Adrenal gland (tissue), 19 donors: ENCODE measurements at places on chromosomes 6 and 20. TPM values are rescaled to one million over a fixed set of nuclear protein-coding genes. Genes with fewer than 3 reads are reported as not detected.

Gene CHRNA4
- not detected for total RNA-seq

Gene BPIFB1
- not detected for total RNA-seq

DNA sequence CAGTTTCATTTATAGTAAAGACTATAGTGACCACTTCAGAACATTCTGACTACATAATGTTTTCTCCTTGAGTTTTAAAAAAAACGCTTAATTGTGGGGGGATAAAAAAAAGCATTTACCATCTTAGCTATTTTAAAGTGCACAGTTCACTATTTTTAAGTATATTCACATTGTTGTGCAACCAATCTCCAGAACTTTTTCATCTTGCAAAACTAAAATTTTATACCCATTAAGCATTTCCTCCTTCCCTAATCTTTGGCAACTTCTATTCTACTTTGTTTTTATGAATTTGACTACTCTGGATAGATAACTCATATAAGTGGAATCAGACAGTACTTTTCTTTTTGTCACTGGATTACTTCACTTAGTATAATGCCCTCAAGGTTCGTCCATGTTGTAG is 62.3 kb downstream of the FKBP5 start:
- H3K36me3 ChIP-seq = peaks cover 47% of the 10 kb centered on the region
- no peak overlapping the region for H3K27ac ChIP-seq
- H3K4me3 ChIP-seq = no peak overlapping the region

DNA sequence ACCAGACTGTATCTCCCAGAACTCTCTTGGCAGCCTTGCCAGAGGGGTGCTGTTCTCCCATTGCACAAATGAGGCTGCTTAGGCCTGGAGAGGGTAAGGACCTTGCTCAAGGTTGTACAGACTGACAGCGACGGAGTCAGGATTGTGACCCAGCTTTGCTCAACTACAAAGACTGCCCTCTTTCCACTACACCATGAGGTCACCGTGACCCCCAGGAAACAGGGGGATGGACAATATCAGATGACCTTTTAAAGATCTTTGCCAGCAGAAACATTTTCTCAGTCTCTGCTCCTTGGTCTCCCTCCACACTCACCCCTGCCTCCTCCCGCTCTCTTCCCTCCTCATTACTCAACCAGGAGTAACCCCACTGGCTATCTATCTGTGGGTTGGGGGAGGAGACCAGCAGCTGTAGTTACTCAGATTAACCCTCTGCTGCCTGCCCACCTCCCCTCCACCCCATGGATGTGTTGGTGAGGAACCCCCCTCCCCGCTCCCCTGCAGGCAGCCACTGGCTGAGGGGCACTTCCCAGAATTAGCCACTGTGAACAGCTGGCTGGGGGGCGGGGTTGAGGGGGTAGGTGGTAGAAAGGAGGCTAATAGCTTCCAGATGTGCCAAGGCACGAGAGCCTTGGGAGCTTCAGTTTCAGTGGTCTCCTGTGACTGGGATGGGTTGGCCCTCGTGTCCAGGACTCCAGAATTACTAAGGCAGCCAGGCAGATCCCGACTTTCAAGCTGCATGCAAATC is 26.9 kb upstream of the MRPS18A start:
- H3K4me1 ChIP-seq = peaks cover 5% of the 10 kb centered on the region
- H3K27ac ChIP-seq = no peak overlapping the region
- H3K36me3 ChIP-seq = no peaks in the 10 kb centered on the region
- no peaks in the 10 kb centered on the region for H3K27me3 ChIP-seq
- H3K4me3 ChIP-seq = no peak overlapping the region

DNA sequence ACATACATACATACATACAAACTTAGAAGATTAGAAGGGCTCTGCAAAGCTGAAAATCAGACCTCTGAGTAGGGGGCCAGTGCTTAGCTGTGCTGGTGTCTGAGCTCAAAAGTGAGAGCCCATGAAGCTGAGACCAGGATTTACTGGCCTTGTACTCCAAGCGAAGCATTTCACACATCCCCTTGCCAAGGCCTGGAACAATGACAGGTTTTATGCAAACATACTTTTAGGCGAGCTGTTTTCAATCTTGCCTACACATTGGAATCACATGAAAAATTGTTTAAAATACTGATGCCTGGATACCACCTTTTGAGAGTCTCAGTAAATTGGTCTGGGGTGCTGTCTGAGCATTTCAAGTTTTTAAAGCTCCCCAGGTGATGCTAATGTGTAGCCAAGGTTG is 80.9 kb upstream of the SRSF6 start:
- DNase-seq = no peak
- H3K4me3 ChIP-seq = no peak overlapping the region
- H3K27me3 ChIP-seq = no peaks in the 10 kb centered on the region

- no peaks in the 10 kb centered on the region for H3K36me3 ChIP-seq
- no peaks in the 10 kb centered on the region for H3K27me3 ChIP-seq
- H3K4me3 ChIP-seq = no peak overlapping the region
- no peak overlapping the region for H3K27ac ChIP-seq
- H3K4me1 ChIP-seq = peaks cover 5% of the 10 kb centered on the region
Observed at GRCh38 chr6:81565071-81565470, 187.4 kb downstream of the TENT5A start.

GRCh38 chr6:43338243-43338642 is 29.6 kb upstream of the CRIP3 start:
- no peak for DNase-seq
- H3K4me1 ChIP-seq = no peaks in the 10 kb centered on the region
- H3K36me3 ChIP-seq = peaks cover 55% of the 10 kb centered on the region
- H3K4me3 ChIP-seq = no peak overlapping the region

DNA sequence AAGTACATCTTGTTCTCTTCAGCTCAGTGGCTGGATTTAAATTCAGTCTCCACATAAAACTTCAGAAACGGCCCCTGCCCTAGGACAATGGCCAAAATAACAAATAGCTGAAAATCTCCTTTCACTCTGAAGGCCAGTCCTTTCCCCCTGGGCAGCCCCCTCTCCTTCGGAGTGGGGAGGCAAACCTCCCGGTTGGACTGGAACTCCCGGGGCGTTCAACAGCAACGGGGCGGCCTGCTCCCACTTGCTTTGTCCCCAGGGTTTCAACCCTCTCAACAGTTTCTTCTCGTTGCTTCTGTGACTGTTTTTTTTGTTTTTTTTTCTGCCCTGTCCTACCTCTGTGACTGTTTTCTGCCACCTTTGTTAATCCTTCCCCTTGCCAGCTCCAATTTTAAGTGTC is 102.6 kb upstream of the DUSP22 start:
- H3K27ac ChIP-seq = no peak overlapping the region
- no peak overlapping the region for H3K4me3 ChIP-seq
- DNase-seq = no peak
- H3K36me3 ChIP-seq = no peaks in the 10 kb centered on the region

DNA sequence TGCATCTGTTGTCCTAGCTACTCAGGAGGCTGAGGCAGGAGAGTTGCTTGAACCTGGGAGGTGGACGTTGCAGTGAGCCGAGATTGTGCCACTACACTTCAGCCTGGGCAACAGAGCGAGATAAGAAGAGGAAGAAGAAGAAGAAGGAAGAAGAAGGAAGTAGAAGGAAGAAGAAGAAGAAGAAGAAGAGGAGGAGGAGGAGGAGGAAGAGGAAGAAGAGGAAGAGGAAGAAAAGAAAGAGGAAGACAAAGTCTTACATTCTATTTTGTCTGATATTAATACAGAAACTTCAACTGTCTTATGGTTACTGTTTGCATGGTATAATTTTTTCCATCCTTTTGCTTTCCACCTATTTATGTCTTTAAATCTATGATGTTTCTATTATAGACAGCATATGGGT is 7.2 kb upstream of the NELFCD start:
- H3K36me3 ChIP-seq = no peaks in the 10 kb centered on the region
- no peaks in the 10 kb centered on the region for H3K4me1 ChIP-seq
- no peak overlapping the region for H3K4me3 ChIP-seq
- no peak for DNase-seq

Gene PSMB1
- 177 TPM for total RNA-seq

- peaks cover 35% of the 10 kb centered on the region for H3K4me1 ChIP-seq
- H3K36me3 ChIP-seq = no peaks in the 10 kb centered on the region
- no peak overlapping the region for H3K4me3 ChIP-seq
- no peak for DNase-seq
- H3K27ac ChIP-seq = no peak overlapping the region
Observed at GRCh38 chr6:140046016-140046632, 671.7 kb upstream of the CITED2 start.

GRCh38 chr6:69578361-69578890 is 218.4 kb downstream of the LMBRD1 start:
- H3K27ac ChIP-seq = no peak overlapping the region
- H3K36me3 ChIP-seq = no peaks in the 10 kb centered on the region
- no peaks in the 10 kb centered on the region for H3K27me3 ChIP-seq
- H3K4me3 ChIP-seq = no peak overlapping the region
- DNase-seq = no peak

Gene ADGB
- not detected for total RNA-seq
